Panc1 (cell line): ENCODE measurements at places on chromosomes 2 and 18.

- no peak for DNase-seq
Observed at GRCh38 chr18:79738581-79739439, 58.9 kb upstream of the KCNG2 start.

DNA sequence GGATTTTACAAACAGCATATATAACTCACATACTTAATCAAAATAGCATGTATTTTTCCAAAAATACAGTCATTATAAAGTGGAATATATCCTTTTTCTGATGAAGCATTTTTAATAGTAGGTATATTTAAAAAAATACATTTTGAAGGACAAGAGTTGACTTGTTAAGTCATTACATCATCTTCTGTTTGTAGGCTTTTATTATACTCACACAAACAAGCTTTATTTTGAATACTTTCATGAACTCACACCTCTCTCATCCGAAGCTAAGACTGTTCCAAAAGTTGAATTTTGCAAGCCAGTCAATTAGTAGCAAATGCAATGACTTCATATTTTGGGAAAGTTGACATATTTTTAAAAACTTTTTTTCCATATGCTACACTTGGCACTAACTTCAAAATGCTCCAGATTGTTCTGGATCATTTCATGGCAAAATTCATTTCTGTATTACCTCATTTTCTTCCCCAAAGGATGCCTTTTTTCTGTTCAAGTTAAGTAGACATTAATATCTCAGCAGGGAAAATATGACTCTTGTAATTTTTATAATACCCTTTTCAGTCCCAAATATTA, 68.5 kb upstream of the WDR75 start:
- no peak for DNase-seq

DNA sequence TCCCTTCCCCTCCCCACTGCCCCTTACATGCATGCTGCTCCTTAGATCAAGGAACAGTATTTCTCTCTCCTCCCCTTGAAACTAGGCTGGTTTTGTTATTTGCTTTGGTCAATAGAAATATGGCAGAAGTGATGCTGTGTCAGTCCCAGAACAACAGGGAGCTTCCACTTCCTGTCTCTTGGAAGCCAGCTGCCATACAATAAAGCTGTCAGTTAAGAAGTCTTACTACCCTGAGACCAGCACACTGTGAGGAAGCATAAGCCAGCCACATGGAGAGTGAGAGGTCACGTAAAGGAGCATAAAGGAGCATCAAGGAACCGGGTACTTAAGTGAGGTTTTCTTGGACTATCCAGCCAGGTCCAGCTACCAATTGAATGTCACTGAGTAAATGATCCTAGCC, 126.6 kb downstream of the NOL4 start:
- no peak for DNase-seq

DNA sequence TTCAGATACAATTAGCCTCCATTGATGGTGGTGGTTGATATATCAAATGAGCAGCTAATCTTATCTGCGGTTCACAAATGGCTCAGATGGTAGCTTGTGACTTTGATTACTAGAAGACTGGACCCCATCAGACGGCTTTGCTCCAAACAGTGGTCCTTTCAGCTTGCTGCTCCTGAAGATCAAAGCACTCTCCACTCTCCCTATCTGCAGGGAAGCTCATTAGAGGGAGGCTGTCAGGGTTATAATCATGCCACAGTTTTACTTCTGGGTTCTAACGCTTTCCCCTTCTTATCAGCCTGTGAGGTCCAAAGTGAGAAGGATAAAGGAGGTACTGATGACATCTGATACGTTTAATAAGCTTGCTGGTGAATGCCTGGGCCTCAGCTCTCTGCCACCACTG, 247.1 kb upstream of the NT5C1B start:
- DNase-seq = no peak

- no peak for DNase-seq
Observed at GRCh38 chr2:9919512-9919911, 32.0 kb upstream of the GRHL1 start.

DNA sequence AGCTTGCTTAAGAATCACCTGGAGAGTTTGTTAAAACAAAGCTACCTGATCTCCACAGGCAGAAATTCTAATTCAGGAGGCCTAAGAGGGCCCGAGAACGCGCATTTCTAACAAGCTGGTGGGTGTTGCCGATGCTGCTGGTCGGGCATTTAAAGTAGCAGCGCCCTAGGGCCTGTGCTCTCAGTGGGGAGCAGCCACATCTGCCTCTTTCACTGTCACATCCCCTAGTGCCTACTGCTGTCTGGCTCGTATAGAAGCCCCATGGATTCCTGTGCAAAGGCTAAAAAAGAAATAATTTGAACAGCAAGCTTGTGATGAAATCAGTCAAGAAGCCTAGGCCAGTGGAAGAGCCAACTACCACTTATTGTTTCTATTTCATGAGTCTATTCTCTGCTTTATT, 126.7 kb upstream of the SMIM21 start:
- DNase-seq = no peak

- DNase-seq = no peak
Observed at GRCh38 chr2:71926876-71927756, 220.5 kb downstream of the CYP26B1 start.

- DNase-seq = no peak
Observed at GRCh38 chr2:71557321-71557720, 104.0 kb downstream of the DYSF start.

- no peak for DNase-seq
Observed at GRCh38 chr2:29787473-29788465, 133.6 kb downstream of the ALK start.

- DNase-seq = no peak
Observed at GRCh38 chr2:227252831-227253230, 72.2 kb upstream of the MFF start.

DNA sequence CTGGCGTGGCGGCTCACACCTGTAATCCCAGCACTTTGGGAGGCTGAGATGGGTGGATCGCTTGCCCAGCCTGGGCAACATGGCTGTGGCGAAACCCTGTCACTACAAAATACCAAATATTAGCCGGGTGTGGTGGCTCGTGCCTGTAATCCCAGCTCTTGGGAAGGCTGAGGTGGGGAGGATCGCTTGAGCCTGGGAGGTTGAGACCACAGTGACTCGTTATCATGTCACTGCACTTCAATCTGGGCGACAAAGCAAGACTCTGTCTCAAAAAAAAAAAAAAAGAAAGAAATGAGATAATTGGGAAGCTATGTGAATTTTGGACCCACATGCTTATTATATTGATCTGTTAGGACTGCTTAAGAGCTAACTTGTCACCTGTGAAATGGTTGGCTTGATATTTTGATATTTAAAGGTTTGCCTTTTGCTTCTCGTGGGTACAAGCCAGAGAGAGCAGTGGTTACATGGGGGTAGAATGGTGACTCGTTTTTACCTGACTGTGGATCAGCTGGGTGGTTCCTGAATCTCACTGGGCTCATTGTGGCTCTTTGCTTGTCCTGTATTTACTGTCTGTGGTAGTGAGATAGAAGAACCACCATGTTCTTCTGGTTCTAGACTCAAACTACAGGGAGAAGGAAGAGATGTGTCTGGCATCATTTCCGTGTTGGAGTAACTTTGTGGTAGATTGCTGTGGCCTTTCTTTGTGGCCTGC, 28.9 kb downstream of the ZNF532 start:
- DNase-seq = no peak

DNA sequence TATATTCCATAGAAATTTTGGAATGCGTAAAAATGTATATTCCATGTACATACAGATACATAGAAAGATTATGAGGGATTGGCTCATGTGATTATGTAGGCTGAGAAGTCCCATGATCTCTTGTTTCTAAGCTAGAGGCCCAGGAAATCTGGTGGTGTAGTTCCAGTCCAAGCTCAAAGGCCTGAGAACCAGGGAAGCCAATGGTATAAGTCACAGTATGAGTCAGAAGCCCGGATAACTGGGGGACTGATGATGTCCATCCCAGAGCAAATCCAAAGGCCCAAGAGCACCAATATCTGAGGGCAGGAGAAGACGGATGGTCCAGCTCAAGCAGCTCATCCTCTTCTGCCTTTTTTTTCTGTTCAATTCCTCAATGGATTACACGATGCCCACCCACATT, 385.0 kb upstream of the KLHL29 start:
- no peak for DNase-seq

DNA sequence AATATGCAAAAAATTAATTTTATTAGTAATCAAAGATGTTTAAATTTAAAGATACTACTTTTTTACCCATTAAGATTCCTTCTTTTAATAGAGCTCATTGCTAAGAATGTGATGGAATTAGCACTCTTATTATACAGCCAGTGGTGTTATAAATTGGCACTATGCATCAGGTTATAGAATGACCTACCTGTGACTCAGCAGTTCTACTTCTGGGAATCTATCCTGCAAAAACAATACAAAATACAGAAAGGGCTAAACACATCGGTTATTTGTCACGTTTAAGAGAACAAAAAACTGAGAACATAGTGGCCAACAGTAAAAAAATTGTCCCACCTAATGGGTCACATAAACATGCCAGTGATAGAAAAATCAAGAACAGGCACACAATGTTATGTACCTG, 9.4 kb upstream of the ADD2 start:
- DNase-seq = no peak

GRCh38 chr2:54261537-54261936, 5.5 kb upstream of the TSPYL6 start:
- DNase-seq = no peak

DNA sequence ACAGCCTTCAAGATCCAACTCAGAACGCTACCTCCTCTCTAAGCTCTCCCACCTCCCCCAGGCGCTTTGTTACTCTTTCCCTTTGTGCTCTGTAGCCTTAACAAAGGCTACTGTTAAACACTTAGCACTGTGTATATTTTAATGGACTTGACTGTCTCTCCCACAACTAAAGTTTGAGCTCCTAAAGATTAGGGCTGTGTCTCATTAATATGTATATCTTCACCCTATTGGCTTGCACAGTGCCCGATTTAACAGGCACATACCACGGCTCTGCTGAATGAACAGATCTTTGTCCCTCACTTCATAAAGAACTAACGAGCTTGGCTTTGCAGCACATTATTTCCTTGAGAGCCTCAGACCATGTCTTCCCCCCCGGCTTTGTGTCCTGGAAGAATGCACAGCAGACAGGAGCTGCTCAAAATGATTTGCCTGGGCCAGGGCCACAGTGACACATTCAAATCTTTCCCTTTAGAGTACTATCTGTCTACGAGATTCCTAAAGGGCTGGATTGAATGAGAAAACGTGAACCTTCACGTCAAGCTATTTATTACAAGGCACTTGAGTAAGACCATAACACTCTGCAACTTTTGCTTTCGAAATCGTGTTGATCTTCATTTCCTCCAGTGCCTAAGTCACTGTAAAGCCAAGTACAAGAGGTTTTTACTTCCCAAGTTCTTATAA, 22.1 kb downstream of the ABHD3 start:
- DNase-seq = no peak

GRCh38 chr18:43236921-43237320, 40.4 kb downstream of the SYT4 start:
- DNase-seq = no peak

DNA sequence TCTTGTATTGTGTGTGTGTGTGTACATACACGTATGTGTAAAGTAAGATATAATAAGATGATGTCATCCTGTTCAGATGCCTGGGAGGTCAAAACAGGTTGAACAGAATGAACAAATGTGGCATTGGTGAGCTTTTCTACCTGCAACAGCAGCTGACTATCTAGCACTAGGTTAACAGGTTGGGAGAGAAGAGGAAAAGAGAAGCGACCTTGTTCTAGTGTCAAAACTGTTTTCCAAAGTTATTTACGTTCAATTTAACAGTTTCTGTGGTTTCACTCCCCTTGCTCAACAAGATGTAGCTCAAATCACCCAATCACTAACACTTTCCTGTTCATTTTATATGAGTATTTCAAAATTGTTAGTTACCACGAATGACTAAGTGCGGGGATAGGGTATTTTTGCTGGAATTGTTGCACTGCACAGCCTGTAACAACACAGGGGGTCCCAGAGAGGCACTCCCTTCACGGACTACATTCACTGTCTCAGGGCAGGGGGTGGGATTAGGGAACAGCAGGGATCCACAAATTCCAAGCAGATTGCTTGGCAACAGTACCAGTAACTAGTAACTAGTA, 67.5 kb upstream of the DTNB start:
- no peak for DNase-seq

DNA sequence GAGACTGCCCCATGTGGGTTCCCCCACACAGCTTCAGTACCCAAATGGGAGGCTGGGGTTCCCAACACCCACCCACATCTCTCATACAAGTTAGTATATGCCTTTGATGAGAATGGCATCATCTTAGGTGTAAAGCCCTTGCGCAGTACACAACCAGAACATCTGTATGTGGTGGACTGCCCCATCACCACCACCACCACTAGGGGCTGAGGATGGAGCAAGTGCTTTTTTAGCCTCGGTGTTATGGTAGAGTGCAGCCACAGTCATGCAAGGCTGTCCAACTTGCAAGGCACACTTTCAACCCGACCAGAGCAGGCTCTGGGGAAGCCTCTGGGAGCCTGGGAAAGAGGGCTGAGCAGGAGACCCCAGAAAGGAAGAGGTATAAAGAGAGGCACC, 241.2 kb downstream of the TFCP2L1 start:
- DNase-seq = no peak

DNA sequence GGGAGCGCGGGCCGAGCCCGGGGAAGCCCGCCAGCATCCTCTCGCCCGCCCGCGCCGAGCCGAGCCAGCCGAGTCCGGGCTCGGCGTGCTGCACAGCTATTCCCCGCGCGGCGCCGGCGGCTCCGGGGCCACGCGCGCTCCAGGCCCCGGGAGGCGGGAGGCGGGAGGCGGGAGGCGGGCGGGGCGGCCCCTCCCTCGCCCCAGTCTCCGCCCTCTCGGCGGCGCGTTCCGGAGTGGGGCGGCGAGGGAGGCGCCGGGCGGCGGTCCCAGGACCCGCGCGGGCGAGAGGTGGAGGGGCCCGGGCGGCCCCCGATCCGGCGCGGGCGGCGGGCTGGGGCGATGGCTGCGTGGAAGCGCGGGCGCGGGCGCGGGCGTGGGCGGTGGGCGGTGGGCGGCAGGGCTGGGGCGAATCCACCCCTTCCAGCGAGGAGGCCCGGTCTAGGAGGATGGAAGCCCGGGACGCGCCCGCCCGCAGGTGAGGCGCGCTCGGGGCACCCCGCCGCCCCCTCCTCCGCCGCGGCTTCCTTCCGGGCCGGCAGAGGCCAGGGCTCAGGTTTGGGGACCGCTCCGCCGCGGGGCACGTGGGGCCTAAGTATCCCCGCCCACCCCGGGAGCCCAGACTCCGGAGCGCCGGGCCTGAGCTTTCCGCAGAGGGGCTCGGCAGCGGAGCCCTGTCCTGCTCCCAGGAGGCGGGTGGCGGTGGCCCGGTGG, at the start of gene ADCY3:
Gene ADCY3, minus strand, starts transcription at position 140 of the 711 bp plus-strand sequence. CDS start 1,250 bp downstream, outside the sequence.
- no peak for DNase-seq

DNA sequence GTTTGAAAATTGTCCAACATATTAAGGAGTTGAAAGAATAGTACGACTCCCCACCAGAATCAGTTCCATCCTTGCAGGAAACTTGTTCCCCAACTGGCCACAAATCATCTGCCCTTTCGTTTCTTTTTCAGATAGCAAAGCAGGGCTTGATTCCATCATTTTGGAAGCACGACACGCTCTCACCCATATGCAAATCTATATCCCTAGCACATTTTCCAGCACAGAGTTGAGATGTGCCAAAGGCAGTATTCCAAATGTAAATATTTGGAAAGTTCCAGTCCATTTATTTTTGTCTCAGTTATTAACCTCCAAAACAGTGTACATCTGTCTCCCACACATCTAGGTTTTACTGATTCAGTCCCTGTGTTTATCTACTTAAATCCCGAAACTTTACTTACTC, 128.8 kb upstream of the BCL2L11 start:
- no peak for DNase-seq

GRCh38 chr2:128637481-128638155, 318.9 kb upstream of the HS6ST1 start:
- DNase-seq = no peak
